Gastrocnemius medialis (tissue), 4 donors: ENCODE measurements at places on chromosomes 11 and 22.

DNA sequence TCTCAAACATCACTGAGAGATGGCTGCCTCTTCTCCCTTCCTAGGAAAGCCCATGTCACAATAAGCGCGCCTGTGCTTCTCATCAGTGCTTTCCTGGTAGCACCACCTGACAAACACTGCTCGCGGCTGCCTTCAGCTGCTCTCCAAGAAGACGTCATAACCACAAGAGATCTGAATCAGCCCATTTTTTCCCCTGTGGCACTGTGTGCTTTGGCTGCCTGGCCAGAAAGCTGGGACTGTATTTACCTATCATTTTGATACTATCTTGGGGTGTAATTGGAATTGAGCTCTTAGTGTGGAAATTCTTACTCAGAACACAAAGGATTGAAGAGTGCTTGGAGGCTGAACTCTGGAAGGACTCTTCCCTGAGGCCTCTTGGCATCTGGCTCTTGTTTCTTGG, 50.3 kb upstream of the EHF start:
- DNase-seq: no peak

GRCh38 chr11:492427-493226, 14.4 kb downstream of the RNH1 start:
- no peak for DNase-seq

GRCh38 chr11:79117488-79117887, 323.3 kb downstream of the TENM4 start:
- DNase-seq: no peak

- no peak for DNase-seq
Observed at GRCh38 chr22:37098976-37099591, 10.4 kb downstream of the TMPRSS6 start.

DNA sequence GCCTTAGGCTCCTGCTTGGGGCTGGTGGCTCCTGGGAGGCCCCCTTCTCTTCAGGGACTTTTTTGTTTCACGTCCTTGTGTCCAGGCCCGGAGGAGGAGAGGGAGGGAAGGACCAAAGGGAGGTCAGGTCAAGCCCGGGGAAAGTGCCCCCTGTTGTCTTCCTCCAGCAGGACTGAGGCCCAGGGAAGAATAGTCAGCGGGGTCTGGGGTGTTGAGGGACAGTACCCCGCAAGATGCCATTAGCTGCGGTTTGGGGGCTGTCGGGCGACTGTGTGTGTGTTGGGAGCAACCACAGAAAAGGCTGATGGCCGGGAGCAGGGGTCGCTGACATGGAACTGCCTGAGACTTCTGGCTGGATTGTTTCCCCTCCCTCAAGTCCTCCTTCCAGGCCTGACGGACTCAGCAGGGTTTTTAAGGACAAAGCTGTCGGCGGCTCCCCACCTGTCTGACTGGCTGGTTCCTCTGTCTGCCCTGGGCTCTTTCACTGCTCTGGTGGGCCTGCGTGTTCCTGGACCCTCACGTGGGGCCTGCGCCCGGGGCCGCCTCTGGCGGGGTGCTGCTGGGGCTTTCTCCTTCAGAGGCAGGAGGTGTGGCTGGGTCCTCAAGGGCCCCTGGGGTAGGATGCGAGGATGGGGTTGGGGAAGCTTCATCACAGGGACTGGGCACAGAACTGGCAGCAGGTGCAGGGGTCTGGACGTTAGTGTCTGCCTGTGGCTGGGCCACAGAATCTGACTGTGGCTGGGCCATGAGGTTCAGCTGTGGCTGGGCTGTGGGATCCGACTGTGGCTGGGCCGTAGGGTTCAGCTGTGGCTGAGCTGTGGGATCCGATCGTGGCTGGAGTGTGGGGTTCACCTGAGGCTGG, 1.5 kb downstream of the GPR152 start:
- no peak for DNase-seq

GRCh38 chr11:78876676-78877075, 302.0 kb upstream of the NARS2 start:
- no peak for DNase-seq

GRCh38 chr11:132231656-132232347, 861.4 kb downstream of the NTM start:
- no peak for DNase-seq

DNA sequence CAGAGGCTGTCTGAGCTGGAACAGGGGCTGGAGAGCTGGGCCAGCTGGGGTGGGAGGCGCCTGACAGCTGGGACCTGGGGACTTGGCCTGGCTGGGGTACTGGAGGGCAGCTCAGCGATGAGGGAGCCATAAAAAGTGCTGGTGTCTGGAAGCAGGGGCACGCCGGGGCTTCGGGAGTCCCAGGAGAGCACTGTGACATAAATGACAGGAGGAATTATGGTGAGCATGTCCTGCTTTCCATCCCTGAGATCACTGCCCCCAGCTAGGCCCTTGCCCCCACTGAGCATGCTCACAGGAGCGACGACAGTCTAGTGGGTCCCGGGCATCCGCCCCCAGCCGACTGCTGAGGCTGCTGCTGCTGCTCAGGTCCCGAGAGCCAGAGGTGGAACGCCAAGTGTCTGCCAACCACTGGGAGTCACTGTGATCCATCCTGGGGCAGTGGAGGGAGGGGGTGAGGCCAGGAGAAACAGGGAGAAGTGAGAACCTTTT, 6.2 kb downstream of the ROBO4 start:
- no peak for DNase-seq

GRCh38 chr11:125210066-125210465, 45.5 kb downstream of the PKNOX2 start:
- no peak for DNase-seq

GRCh38 chr11:3867209-3868091, 12.0 kb downstream of the STIM1 start:
- peak; percentile 27 for DNase-seq

- DNase-seq: no peak
Observed at GRCh38 chr11:129315781-129316579, 59.7 kb upstream of the BARX2 start.

DNA sequence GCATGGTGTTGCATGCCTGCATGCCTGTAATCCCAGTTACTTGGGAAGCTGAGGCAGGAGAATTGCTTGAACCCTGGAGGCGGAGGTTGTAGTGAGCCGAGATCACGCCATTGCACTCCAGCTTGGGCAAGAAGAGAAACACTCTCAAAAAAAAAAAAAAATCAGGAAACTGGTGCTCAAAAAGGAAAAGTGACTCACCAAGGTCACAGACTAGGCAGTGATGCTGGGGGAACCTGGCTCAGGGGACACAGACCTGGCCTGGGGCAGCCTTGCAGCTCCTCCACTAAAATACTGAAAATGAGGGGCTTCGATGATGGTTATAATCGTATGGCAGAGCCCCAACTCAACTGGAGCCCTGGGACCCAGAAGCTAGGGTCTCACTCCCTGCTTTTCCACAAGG, 8.1 kb upstream of the SLC35E4 start:
- DNase-seq: no peak

DNA sequence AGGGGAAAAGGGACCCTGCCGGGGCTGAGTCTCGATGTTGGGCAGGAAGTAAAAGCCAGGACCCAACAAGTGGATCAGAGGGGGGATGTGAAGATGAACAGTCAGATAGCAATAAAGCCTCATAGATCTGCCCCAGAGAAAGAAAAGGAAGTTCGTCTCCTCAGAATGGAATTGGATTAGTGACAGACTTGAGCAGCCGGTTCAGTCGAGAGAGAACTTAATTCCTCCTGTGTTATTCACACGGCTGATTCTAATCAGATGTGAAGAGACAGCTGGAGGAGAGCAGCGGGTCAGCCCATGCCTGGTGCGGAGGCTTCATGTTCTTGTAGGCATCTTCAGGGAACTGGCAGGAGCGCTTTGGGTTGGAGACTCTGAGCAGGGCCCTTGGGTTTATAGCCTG, 29.3 kb upstream of the CABP7 start:
- DNase-seq: no peak

DNA sequence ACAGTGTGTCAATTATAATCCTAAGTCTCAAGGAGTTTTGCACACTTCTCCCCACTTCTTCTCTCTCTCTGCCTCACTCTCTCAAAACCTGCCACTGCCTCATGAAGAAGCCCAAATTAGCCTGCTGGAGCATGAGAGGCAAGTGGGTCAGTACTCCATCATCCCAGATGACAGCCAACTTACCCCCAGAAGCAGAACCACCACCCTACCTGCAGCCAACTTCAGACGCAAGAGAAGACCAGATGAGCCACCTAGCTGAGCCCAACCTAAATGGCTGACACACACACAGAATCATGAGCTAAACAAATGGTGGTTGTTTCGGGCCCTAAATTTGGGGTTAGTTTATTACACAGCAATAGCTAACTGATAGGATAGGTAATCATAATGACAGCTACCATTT, 61.2 kb downstream of the CD82 start:
- no peak for DNase-seq

DNA sequence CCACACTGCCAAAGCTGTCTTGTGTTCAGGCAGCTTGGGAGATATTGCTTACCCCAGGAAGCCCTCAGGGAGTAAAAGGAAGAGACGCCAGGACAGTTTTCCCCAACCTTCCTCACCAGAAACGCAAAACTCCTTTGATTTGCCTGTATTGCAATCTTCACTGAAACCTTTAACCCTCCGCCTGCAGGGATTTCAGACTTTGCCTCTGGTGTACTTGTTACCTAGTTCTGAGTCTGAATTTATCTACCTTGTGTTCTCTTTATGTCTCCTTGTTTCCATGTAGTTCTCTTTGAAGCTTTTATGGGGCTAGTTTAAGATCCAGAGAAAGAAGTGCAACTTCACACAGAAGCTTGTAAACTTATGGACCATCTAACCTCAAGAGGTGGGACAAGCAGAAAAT, 154.2 kb downstream of the DSCAML1 start:
- no peak for DNase-seq

GRCh38 chr11:20617346-20618005, 18.1 kb downstream of the SLC6A5 start:
- no peak for DNase-seq

GRCh38 chr11:70661761-70662501, 263.6 kb downstream of the CTTN start:
- DNase-seq: no peak

DNA sequence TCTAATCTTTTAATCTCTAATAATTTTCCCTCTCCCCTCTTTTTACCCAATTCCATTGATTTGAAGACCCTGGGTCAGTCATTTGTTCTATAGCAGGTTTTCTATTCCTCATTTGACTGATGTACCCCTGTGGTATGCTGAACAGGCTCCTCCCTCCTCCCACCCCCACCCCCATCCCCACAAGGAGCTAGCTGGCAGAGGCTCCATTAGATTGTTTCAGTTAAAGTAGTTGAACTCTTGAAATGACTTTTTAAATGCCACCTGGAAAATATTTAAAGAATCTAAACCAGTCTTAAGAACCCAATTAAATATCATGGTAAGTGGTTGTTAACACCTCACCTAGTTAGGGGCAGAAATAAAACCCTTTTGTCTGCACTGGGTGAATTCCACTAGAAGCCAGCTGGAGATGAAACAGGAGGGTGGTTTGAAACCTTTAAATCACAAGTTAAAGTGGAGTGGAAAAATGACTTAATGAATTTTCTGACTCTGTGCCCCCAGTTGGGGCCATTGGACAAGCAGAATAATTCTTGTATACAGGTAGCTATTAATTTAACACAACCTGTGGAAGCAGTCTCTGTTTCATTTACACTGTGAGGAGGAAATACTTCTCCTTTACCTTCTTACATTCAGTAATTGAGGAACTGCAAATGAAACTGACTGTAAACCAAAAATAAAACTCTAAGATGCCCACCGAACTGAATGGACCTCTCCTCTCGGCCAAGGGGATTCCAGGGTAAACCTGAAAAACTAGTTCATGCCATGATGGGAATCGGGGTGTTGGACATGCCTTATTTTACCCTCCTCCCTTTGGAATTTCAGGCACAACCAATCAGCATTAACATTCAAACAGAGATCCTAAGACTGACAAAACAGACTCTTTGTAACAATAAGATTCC, 30.7 kb downstream of the PRR5L start:
- no peak for DNase-seq

- DNase-seq: no peak
Observed at GRCh38 chr11:27509908-27510307, 3.3 kb upstream of the LIN7C start.

- no peak for DNase-seq
Observed at GRCh38 chr11:1121813-1122663, 35.7 kb upstream of the MUC5AC start.

DNA sequence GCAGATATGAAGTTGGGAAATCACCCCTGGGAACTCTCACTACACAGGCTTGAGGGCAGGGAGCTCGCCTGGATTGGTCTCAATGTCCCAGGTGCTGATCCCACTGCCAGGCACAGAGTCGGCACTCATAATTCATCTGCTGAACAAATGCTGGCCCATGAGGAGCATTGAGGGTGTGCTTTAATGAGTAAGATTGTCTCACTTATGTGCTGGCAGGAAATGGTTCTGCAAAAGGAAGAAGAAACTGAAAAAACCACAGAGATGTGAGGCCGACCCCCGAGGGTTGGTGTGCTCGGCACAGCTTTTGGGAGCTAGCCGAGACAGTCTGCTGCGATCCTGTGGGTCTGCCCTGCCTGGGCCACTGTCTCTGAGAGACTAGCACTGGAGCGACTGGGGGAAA, 9.4 kb downstream of the PLAAT2 start:
- DNase-seq: no peak

DNA sequence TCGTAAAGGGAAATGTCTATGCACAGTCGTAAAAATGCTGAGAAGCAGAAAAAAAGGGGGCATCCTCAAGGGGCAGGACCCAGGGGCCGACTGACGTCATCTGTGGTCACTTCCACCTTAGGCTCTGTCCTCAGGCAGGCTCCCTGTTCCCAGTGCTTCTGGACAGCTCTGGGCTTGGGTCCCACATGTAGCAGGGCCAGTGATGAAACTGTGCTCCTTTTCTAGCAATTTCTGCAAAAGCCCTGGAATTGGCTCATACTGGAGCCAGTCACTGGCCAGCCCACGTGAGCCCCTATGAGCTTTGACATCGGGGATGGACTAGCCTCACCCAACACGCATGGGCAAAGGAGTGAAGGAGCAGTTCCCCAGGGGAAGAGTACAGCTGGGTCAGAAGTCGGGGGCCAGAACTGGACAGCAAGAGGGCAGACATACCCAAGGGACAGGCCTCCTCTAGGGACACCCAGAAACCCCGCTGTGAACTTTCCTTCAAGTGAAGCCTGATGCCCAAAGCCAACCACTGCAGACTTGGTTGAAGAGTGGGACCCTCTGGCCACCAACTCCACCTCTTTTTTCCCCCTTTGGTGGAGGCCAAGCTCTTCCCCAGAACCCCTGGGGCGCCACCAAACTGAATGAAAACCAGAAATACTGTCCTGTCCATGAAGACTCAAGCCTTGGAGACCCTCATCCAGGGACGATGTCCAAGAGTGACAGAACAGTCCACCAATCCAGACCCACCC, 1349.0 kb downstream of the BRD1 start:
- no peak for DNase-seq

- DNase-seq: no peak
Observed at GRCh38 chr22:31947296-31947695, 3.0 kb downstream of the YWHAH start.

GRCh38 chr11:5705688-5706087, 16.1 kb downstream of the TRIM22 start:
- no peak for DNase-seq
